ENCODE measurements at places on chromosomes 3 and 15.
A peak's percentile ranks its signal among the peaks of the same experiment; 100 is the strongest.

- DNase-seq = no peak
Measured at GRCh38 chr3:50212971-50213370, 7.9 kb downstream of the SLC38A3 start.

DNA sequence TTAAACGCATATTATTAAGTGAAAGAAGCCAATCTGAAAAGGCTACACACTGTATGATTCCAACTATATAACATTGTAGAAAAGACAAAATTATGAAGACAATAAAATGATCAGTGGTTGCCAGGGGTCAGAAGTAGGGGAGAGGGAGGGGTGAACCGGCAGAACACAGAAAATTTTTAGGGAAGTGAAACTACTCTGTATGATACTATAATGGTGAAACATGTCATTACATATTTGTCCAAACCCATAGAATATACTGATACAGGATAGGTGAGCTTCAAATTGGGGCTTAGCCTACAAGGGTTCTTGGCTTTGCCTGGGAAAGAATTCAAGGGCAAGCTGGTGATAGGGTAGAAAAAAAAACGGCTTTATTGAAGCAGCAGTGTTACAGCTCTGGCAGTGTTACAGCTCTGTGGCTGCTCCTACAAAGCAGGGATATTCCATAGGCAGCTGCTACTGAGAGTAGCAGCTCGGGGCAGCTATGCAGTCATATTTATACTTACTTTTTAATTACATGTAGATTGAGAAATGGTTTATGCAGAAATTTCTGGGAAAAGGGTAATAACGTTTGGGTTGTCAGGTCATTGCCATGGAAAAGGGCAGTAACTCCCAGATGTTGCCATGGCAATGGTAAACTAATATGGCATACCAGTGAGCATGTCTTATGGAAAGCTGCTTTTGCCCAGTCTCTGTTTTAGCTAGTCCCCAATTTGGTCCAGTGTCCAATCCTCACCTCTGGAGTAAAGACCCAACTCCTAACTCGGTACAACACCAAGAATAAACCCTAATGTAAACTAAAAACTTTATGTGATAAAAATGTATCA lies 125.1 kb upstream of the SLC25A36 start:
- no peak for DNase-seq

DNA sequence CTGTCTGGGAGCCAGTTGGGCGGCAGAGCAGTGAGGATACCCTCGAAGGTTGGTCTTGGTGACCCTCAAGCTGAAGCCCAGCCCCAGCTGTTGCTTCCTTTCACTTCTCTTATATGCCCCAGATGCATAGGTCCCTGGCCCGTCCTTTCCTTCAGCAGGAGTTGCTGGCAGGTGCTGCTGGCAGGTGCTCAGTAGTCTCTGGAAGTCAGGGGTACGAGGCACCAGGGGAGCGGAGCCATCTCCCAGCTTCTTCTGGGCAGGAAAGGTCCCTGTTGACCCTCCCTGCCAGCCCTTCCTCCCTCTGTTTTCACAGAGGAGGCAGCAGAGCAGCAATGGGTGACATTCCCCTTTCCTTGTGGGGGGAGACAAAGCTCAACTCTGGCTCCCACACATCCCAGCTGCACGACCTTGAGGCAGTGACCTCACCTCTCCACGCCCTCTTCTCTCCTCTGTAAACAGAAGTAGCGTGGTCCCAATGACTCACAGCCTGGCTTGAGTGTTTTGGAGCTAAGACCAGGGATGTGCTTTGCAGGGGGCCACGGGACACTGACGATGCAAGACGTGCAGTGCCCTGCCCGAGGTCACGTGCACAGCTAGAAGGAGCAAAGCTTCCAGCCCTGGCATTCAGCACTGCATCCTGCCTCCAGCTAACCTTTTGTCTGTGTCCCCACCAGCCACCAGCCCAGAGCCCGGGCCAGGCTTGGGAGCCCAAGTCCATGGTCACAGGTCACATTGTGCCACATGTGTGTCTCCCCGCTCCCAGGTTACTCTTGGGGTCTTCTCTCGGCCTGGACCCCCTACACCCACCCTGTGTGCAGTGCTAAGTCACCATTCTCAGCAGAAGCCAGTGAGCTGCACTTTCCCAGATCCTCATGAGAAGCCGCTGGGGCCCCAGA lies 49.7 kb downstream of the SLC6A6 start:
- no peak for DNase-seq

DNA sequence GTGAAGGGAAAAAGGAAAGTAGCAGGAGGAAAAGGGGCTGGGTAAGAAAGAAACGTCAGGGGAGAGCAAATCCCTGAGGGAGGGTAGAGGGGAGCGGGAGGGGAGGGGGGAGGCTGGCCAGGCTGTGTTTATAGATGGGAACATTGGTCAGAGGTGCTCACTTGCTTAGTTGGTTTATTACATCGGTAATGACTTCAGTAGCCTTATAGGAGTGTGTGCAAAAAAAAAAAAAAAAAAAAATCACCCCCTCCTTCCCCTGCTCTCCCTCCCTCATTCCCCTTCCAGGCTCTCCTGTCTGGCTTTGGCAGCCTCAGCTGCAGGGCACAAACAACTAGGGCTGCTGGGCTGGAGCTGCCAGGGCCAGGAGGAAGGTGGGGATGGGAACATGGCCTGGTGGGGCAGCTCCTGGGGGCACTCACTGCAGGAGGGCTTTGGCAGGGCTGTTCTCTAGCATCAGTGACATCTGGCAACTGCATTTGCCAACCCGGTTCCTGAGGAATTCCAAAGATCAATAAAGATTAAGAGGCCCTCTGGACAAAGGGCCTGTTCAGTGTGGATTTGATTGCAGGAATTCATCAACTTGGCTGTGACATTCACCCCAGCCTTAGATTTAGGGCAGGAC lies 334.5 kb upstream of the FRG2C start:
- no peak for DNase-seq

DNA sequence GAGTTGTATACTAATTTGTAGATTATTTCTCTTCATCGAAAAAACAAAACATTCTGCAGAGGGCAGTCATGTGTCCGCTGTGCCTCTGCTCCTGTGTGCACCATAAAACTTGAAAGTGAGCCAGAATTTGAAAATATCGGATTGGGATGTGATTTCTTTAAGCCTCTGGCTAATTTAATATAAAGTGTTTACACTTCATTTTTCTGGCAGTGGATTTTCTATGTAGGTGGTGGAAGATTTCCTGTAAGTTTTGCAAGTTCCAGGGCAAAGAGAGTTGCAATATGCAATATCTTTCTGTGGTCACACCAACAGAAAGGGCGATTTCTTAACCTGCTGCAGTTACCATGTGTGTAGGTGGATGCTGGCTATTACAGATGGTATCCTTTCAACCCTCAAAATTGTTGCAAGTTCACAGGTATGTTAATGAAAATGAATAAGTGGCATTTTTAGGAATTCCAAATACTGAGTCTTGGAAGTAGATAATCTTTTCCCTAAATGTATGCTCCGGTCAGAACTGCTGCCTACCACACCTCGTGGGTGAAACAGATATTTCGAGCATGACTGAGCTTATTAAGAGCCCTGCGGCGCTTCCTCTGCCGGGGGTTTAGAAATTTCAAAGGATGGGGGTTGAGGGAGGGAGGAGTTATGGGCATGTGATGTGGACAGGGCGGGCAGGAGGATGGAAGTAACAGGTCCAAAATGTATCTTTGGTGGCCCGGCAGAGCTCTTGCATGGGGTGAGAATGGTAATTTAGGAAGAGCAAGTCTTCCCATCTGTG lies 134.0 kb downstream of the PGPEP1L start:
- no peak for DNase-seq

DNA sequence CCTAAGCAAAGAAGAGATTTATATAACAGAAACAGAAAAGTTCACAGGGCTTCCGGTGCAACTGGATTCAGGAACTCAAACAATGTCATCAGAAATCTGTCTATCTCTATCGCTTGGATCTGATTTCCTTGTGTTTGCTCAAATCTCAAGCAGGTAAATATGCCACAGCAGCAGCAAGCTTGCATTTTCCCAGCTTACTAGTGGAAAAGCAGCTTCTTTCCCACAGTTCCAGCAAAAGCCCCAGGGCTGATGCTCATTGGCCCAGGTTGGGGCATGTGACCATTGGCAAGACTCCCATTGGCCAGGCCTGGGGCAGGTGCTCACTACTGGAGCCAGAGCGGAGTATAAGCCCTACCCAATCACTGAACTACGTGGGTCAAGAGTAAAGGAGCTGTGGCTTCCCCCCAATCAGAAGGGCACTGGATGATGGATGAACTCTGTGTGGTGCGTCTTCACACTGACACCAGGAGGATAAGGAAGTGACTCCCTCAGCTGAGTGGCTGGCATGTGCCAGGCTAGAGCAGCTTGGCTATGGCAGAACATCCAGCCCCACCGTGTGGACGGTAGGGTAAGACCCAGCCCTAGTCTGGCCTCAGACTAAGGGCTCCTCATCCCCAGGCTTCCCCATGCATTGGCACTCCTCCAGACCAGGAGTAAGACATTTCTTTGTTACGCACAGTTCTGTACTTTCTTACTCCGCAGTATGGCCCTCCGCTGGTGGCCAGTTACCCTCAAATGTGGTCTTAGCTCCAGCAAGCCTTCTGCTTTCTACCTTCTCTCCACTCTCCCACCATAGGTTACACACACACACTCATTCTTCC lies 13.1 kb upstream of the VIPR1 start:
- DNase-seq = no peak

DNA sequence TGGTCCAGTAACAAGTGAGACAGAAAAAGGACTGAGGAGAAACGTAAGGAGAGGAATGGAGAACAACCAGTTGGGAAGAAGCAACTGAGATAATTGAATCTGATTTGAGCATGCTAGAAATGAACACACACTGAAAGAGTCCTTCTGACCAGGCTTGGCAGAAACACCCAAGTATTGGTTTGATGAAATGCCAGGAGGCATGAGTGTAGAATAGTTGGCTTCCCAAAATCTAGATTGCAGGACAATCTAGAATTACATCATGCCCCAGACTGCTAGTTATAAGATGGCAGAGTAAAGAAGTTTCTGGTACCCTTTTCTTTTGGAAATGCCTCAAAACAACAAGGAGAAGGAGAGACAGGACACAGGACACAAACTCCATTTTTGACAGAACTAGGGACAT lies 189.7 kb upstream of the STT3B start:
- no peak for DNase-seq

DNA sequence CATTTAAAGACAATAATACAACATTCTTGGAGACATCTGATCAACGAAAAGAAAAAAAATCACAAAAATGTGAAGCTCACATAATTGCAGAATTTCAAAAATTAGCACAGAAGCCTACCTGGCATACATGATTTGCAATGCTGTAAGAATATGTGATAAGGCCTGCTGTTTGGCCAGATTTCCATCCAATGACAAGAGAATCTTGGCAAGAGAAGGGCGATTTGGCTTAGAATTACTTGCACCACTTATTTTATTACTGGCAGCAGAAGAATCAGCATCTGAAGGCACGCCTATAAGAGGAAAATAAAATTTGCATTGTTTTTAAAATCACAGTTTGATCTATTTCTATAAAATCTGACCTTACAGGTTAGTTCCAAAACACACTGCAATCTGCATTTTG lies 70.3 kb upstream of the OCA2 start:
- no peak for DNase-seq

GRCh38 chr3:58085616-58086015 lies 77.4 kb downstream of the FLNB start:
- no peak for DNase-seq

GRCh38 chr15:80904998-80905397 lies 84.6 kb downstream of the MESD start:
- no peak for DNase-seq

- no peak for DNase-seq
Measured at GRCh38 chr3:171347301-171348039, 112.7 kb downstream of the TNIK start.

DNA sequence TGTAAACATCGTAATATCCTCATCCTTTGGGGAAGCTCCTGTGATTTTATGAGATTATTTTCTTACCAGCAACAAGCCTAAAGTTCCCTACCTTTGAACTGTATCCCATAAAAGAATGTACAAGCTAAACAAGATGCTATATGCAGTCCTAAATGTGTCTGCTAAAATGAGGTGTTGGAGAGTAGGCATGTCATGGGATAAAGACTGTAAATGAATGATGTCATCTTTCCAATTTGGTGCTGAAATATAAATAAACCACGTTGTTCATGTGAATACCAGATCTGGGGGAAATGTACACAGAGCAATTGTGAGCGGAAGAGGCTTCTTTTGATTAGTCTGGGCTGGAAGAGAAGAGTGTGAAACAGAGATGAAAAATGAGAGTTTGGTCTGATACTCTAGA lies 214.9 kb upstream of the WNT5A start:
- DNase-seq = no peak

GRCh38 chr15:51846463-51847230 lies 17.2 kb downstream of the TMOD3 start:
- no peak for DNase-seq

- no peak for DNase-seq
Measured at GRCh38 chr3:156688632-156689452, 14.5 kb downstream of the TIPARP start.

GRCh38 chr15:42084465-42085235 lies 9.7 kb downstream of the PLA2G4D start:
- peak; percentile 27 for DNase-seq

- no peak for DNase-seq
Measured at GRCh38 chr15:62706317-62706716, 336.2 kb upstream of the TPM1 start.

DNA sequence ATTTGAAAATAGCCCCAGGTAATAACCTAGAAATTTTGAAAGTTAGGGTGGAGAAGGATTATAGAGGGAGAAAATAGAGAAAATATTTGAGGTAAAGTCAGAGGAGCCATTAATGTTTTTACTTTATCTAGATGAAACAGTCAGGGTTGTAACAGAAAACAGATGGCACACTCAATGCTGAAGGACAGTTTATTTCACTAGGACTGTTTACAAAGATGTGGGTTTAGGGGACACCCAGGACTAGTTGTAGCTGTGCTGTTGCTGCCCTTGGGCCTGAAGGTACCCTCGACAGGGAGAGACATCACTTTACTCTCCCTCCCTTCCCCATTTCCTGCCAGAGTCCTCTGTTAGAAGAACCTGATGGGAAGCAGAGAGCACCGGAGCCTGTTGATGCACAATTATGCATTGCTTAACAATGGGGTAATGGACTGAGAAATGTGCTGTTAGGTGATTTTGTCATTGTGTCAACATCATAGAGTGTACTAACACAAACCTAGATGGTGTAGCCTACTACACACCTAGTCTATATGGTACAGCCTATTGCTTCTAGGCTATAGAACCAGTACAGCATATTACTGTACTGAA lies 103.8 kb downstream of the GALK2 start:
- DNase-seq = no peak

GRCh38 chr3:179853176-179853575 lies 183.6 kb downstream of the PEX5L start:
- DNase-seq = no peak

DNA sequence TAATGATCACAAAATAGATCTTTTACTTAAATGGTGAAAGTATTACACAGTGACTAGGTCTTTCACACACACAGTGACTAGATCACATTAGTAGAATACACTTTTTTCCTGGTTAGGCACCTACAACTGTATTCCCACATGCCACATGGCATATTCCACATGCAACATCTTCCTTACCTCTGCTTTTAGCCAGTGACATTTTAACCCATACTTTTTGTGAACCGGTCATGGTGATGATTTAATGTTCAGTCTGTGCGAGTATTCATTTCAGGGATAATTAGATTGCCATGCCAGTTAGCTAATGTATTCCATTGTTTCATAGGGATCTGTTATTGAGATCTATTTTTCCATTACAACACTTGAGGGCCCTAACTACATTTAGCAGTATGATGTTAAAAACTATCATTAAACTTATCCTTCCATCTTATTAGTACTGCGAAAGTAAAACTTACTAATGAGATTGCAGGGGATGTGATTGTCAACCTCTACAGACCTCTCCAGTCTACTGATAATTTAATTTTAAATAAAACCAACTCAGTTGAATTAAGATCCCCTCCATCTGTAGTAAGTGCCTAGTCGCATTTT lies 28.3 kb downstream of the TSEN2 start:
- no peak for DNase-seq

Measured in effector memory CD4-positive, alpha-beta T cell (primary cell).